ENCODE measurements at places on chromosomes 7 and 10.

DNA sequence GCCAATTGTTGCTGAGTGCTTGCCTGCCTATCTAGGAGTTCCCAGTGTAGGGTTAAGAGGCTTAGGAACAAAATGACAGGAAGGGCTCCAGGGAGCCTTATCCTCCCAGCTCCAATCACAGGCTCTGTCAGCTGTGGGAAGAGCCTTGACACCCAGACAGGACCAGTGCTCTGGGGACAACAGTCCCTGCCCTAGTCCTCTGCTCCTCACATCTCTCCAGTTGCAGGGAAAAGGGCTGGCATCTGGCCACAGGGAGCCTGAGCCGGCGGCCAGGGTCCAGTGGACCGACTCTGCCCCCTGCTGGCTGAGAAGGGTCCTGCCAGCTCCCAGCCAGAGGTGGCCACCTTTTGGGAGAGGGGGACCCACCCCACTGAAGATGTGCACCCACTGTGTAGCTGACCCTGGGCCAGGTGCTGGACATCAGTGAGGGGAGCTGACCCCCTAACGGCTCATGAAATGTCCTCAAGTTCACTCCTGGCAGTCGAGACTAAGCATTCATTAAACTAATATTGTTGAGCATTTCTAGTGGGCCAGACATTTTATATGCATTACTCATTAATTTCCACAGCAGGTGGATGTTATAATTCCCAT, 17.6 kb downstream of the DNAJB12 start:
- DNase-seq, result peak; percentile 82

GRCh38 chr10:110218632-110219031, 11.2 kb downstream of the MXI1 start:
- no peak for DNase-seq

DNA sequence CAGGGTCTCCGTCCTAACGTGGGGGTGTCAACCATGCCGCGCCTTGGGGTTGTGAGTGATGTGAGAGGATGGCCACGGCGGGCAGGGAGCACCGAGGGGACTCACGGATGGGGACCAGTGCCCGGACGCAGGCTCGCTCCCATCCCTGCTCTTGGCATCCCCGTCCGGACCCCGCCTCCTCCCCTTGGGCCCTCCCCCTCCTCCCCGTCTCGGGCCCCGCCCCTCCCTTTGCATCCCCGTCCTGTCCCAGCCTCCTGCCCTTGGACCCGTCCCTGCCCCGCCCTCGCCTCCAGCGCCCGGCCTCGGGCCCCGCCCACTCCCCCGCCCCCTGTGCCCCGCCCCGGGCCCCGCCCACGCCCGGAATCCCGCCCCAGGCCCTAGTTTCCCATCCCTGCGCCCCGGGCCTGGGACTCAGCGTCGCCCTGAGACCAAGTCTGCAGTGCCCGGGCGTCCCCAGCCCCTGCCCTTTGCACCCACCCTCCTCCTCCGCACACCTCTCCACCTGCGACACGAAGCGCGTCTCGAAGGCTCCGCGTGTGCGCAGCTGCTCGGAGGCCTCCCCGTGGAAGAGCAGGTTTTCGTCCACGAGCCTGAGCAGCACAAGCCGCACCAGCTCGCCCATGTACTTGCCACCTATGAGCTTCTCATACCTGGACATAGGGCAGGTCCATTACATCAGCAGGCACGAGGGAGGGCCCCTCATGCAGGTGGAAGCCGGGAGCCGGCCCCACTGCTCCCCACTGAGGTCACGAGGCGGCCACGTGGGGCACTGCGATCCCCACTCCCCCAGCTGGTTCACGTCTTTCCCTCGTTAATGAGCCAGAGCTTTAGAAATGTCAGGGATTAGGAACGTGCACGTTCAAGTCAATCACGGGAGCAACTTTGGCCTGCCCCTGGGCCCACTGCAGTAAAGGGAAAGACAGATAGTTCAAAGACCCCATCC, 5.1 kb upstream of the MYL7 start:
- peak; percentile 65 for DNase-seq

DNA sequence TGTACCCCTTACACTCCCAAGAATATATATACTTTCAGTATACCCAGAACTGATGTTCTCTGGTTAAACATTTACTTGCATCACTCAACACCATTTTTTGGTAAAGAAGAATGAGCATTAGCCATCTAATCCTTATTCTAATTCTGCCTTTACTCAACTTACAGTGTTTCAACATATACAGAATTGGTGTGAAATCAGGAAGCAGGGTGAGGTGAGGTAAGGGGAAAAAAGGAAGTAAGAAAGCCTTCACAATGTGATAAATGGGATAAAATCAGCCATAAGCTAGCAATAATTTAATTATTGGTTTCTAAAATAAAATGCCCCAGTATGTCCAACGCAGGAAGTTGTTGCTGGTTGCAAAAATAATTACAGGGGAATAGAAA, 605.4 kb downstream of the KCNMA1 start:
- no peak for DNase-seq

DNA sequence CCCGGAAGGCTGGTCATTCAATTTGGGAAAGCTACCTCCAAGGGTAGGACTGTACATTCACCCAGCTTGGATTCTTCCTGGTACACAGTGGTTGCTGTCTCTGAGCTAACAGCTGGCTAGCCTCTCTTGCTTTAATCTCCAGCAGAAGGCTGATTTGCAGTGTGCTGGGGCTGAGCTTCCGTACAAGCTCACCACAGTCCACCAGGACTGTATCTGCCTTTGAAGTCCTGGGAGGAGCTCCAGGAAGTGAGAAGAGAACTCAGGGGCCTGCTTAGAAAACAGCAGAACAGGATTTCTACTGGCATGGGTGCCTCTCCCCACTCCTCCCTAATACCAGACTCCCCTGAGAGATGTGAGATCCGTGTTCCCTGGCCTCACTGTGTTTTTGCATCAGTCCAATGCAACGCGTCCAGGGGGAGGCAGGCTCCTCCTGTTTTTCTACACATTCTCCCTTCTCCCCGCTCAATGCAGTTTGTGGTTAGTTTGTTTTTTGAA, 6.6 kb downstream of the AFAP1L2 start:
- DNase-seq, result no peak

- peak; percentile 88 for DNase-seq
Measured at GRCh38 chr7:76358481-76359110, at the start of gene YWHAG. TSS of gene YWHAG (minus strand) at chr7:76358991. CDS start at chr7:76358808, 183 bp downstream.

DNA sequence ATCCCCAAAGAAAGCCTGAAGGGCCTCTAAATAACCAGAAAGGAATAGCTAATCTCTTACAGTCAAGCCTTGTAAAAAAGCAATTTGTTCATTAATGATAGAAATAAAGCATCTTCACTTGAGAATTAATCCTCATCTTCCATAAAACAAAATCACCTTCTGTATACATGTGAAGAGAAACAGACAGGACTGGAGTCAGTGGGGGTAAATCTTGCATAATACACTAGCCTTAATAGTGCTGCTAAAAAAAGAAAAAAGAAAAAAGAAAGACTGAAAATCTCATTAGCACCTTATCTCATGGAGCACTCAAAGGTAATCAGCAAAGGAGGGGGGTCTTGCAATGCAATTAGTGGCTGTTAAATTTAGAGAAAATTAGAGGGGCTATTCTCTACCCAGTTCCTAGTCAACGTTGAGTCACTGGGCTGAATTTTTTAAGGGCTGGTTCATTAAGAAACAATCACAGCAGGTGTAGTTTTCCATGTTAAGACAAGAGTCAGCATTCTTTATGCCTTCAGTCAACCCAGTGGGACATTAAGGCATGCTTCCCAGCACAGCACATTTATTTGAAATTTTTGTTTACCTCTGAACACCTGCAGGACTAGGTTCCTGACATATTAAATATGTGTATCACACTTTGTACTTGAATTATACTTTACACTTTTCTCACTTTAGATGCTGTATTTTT, 1455.7 kb upstream of the CELF2 start:
- DNase-seq, result no peak

DNA sequence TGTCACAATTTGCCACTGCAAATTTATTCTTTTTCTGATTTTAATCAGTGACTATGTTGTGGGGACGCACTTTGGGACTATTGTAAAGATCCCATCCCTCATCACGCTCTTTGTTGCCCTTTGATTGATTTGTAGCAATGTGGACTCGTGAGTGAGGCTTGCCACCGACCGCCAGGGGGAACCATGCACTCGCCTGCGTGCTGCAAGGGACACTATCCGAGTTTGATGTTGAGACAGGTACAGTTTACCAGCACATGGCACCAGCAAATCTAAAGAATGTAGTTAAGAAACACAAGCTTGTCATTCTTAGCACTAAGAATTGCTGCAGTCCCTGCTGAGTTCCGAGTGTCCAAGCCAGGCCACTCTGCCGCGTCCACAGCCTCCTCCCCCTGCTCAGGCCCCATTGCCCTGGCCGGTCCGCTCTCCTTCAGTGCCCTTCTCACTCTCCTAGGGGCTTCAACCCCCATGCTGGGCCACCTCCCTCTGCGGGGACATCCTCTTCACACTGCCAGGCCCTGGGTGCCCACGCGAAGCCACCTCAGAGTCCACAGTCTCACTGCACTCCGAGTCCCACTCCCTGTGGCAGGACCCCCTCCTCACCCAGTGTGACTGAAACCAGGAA, 2.0 kb upstream of the SFTPA2 start:
- DNase-seq, result peak; percentile 68

DNA sequence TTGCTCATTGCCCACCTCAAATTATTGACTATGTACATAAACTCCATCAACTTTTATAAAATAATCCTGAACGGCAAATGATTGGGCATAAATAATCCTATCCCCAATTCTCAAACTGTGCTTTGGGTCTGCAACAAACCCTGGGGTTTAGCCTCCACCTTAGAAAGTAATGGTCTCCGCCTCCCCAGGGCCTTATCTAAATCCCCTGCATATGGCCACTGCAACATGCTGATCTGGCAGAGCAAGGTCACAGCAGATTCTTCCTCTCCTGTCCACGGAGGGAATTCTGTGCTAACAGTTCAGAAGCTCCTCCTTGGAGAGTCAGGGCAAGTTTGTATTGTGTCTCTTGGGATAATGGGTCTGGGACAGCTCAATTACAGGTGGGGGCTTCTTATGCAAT, 18.4 kb downstream of the FXYD4 start:
- DNase-seq, result no peak

GRCh38 chr7:79949778-79950177, 184.9 kb upstream of the GNAI1 start:
- DNase-seq, result no peak

DNA sequence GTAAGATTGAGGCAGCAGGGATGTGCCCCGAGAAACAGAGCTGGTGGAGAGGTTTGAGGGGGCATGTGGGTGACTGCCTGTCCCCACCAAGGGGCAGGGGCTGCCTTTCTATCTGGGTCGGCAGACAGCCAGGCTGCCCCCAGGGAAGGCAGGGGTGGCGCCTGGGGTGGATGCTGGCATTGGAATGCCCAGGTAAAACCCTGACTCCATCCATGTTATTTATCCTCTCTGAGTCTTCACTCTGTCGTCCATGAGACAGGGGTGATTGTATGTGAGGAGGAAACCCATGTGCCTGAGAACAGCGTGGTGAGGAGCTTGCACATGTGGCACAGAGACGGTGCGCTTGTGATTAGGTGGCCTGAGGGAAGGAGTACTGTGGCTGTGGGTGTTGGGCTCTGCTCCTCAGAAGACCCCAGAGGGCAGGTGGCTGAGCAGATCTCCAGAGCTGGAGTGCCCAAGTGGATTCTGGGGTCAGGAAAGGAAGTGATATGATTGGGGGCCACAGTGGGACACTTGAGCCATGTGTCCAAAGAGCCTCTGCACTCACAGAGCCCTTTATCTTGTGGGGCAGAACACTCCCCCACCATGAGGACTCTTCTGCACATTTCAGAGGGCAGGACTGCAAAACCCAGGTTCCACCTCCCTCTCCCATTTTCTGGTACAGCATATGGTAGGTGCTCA, 100.4 kb upstream of the RET start:
- DNase-seq, result no peak

DNA sequence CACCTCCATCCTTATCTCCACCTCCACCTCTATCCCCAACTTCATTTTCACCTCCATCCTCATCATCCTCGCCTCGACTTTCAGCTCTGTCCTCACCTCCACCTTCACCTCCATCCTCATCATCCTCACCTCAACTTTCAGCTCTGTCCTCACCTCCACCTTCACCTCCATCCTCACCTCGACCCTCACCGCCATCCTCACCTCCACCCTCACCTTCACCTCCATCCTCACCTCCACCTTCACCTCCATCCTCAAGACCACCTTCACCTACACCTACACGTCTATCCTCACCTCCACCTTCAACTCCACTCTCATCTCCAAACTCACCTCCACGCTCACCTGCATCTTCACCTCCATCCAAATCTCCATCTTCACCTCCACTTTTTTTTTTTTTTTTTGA, 12.0 kb upstream of the RABGEF1 start:
- DNase-seq, result no peak

GRCh38 chr10:131090761-131091661, 220.5 kb downstream of the TCERG1L start:
- DNase-seq, result no peak

DNA sequence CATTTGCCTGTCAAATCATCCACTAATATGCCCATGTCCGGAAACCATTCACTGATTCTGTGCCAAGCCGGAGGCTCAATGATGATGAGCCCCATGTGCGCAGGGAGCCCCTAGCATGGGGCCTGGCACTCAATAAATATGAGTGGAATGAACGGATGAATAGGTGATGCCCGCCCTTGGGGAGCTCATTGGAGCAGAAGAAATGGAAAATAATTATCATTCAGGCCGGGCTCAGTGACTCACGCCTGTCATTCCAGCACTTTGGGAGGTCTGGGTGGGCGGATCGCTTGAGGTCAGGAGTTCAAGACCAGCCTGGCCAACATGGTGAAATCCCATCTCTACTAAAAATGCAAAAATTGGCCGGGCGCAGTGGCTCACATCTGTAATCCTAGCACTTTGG, 11.0 kb downstream of the RHBDD2 start:
- DNase-seq, result peak; percentile 41

DNA sequence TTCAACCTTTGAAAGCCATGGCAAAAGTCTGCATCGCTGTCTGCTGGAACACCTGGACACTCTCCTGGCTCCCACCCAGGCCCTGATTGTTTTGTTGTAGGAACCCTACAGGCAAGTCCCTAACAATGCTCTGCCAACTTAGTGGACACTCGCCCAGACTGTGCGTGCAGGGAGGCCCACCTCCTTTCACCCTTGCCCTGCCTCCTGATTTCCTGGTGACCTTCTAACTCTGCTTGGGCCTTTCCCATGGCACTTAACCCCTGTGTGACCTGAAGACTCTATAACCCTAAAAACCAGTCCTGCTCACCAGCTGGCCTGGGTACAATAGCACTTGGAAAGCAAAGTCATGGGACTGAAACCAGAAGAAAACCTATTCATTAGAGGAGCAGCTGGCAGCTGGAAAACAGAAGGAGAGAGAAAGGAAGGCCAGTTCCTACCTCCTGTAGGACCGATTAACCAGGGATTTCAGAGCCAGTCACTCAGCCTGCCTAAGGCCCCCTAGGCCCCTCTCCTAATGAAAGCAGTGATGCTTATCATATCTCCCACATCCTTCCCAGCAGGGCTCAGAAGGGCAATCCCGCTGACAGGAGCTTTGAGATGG, 82.7 kb upstream of the KMT2E start:
- no peak for DNase-seq

All from activated naive CD8-positive, alpha-beta T cell treated with anti-CD3 and anti-CD28 coated beads, Interleukin-2, amount 50 U/mL, for 24 hours (primary cell).